ENCODE measurements at places on chromosomes 16 and 17.
A peak's percentile ranks its signal among the peaks of the same experiment; 100 is the strongest.

DNA sequence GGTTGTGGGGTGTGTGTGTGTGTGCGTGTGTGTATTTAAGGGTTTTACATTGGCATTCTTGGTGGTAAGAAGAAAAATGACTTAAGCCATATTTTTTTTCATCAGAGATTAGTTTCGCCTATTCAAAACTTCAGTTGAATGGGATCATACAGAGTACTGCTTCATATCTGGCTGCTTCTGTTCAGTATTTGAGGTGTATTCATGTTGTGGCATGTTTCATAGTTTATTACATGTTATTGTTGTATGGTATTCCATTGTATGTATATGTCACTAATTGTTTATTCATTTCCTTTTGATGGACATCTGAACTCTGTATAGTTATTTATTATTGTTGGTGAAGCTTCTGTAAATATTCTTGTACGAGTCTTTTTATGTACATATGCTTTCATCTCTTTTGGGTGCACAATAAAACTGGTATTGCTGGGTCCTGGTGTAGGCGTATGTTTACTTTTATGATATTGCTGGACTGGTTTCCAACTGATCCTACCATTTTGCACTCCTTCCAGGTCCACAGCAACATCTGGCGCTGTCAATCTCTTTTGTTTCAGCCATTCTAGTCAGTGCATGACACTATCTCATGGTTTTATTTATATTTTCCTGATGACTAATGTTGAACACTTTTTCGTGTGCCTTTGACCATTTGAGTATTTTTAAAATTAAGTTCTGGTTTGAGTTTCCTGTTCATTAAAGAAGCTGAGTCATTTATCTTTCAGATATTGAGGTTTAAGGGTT is 77.4 kb upstream of the MAF start:
- DNase-seq: no peak

- no peak for DNase-seq
These were observed 16.0 kb downstream of the BAIAP2 start for GRCh38 chr17:81050645-81051625.

- DNase-seq: no peak
These were observed 57.0 kb upstream of the TNRC6C start for GRCh38 chr17:77901481-77901880.

DNA sequence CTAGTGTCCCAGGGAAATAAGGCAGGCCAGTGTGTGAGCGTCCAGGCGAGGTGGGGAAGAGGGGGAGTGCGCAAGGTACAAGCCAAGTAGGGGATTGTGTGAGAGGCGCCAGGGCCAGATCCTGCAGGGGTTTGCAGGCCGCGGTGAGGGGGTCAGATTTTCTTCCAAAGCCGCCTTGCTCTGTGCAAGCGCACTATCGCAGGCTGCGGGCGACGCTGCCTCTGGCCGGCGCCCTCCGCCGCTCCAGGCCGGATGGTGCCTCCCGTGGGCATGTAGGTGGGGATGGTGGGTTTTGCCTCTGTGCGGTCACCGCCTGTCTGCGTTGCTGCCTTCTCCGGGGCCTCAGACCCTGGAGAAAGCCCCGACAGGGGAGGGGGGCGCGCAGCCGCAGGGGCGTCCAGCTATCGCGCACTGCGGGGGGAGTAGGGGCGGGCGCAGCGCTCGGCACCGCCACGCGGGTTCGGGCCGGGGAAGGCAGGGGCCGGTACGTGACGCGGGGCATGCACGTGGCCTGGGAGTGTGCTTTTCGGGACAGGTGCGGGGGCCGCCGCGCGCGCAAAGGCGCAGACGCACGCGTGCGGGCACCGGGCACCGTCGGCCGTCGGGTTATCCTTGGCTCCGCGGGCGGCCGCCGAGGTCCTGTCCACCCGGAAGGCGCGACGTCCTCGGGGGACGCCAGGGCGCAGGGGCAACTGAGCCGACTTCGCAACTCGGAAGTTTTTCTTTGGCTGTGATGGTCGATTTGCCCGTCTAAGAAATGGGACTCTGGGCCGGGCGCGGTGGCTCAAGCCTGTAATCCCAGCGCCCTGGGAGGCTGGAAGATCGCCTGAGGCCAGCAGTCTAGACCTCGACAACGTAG is 1.1 kb upstream of the HAPSTR1 start:
- peak; percentile 52 for DNase-seq

DNA sequence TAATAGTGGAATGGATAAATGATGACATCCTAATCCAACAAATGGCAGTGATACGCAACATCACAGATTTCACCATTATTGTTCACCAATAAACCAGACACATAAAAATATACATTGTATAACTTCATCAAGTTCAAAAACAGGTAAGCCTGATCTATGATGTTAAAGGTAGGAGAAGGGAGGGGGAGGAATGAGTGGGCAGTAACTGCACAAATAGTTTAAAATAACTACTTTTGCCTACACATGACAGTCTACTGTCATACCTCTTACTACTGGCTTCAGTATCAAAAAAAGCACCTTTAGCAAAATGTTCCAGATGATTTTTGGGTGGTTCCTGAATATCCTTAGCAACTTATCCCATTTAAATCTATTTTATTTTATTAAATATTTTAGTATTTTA is 28.8 kb downstream of the CHCT1 start:
- no peak for DNase-seq

DNA sequence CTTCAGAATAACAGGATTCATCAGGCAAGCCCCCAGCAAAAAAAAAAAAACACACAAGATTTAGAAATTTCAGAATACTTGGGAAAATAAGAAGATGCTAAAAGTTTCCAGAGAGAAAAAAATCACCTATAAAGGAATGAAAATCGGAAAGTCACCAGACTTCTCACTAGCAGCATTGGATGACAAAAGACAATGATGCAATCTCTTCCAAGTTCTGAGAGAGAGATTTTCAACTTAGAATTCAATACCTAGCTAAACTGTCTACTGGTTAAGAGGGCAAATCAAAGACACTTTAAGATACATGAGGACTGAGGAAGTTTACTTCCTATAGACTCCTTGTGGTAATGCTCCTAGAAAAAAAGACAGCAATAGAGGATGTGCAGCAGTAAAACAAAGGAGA is 23.9 kb upstream of the TNS4 start:
- no peak for DNase-seq

DNA sequence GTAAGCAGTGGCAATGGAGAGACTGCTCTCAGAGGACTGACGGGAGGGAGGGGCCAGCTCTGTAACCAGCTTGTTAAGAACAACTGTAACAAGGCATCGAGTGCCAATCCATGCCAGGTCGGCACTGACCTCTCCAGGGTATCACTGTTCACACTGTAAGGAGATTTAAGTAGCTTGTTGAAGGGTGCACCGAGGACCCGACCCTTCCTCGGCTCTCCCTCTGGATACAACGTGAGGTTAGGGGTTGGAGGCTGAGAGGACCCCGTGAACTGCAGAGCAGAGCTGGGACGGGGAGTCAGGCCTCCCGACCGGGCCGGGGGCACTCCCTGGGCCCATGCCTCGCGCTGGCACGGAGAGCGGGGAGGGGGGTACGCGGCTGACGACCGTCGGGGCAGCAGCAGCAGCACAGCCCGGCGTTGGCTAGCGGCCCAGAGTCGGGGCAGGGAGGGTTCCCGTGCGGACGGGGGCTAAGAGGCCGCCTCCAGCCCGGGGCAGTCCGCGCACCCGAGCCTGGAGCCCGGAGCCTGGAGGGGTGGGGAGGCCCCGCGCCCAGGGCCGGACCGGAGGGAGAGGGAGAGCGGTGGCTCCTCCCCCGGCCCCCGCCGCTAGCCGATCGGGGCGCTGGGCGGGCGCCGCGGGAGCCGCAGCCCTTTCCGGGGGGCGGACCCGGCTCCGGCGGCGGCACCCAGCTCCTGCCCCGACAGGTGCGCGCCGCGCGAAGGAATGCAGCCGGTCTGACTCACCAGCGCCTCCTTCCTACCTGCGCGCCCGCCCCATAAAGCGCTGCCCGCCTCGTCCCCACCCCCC is at the start of gene ITGB4:
ITGB4 (plus strand) TSS at position 804 of the 807 bp plus-strand sequence. CDS start 3,245 bp downstream, outside the sequence.
- peak; percentile 46 for DNase-seq

Data from activated CD4-positive, alpha-beta T cell treated with anti-CD3 and anti-CD28 coated beads, Interleukin-10, Interleukin-2, amounts not matched to agents 100 ng/mL and 50 ng/mL, durations not matched to agents 16 hours and 8 hours (primary cell).